ENCODE measurements at places on chromosomes 1 and 21.
A peak's percentile ranks its signal among the peaks of the same experiment; 100 is the strongest.

DNA sequence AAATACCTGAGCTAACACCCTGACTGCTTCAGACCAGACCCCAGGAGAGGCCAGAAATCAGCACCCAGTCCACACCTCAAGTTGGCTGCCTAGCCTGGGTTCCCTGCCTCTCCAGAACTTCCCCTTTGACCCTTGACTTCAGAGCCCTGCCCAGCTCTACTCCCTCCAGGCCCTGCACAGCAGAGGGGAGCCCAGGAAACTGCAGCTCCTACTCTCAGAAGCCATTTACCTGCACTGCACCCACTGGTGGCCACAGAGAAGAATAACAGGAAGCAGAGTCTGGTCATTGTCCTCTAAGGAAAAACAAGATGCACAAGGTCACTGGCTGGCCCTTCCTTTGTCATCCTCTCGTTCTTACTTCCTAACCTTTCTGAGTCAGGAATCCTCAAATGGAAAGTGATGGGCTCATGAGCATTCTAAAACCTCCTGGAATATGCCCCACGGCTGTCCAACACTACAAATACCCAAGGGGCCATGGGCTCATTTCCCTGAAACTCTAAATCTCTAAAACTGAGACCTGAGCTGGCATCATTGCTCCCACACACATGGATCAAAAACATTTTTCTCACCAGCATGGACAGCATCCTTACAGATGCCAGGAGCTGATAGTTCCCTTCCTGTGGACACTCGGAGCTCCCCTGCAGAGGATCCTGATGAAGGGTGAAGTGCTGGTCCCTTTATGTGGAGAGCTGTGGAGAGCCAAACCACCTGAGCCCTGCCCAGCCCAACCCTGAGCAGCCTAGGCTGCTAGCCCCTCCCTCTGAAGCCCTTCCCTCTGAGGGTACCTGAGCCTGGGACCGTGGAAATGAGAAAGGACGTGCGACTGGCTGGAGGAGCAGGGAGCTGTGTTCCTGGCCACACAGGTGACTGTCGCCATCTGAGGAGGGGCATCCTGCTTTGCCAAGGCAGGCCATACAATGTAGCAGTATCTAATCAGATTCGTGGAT lies at the start of gene ITLN2:
ITLN2 (minus strand) TSS at position 652 of the 947 bp plus-strand sequence; CDS start at position 584, 68 bp downstream.
- DNase-seq = peak; percentile 61

- no peak for DNase-seq
Observed at GRCh38 chr21:21028275-21028820, 30.1 kb downstream of the NCAM2 start.

GRCh38 chr1:8970870-8971337 lies 25.2 kb downstream of the CA6 start:
- peak; percentile 67 for DNase-seq

DNA sequence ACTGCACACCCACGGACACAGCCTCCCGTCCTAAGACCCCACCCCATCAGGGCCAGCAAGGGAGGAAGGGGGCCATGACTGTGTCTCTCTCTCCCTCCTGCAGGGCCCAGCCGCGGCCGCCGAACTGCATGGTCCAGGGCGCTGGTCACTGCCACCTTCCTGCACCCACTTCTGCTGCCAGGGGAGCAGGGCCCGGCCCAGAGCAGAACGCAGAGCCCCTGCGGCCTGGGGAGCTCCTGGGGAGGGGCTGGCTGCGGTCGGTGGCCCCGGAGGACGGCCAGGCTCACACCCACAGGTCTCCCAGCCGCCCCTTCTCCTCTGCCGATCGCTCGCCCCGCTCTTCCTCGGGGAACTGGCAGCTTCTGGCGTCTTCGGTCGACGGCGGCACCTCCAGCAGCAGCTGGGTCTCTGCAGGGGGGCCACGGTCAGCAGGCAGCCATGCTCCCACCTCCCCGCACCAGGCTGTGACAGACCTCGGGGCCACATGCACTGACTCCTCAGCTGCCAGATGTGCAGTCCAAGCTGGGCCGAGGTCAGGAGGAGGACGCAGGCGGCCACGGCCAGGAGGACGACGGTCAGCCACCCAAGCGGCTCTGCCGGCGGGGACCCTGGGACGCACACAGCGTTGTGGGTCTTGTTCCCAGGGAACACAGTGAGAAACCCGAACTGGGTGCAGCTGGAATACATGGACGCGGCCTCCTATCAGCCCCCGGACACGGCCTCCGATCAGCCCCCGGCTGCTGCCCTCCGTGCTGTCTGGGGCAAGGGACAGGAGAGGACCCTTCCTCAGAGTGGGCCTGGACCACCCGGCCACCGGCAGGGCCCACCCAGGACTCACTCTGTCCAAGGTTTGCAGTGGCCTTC lies 2.6 kb downstream of the TNFRSF18 start:
- no peak for DNase-seq

DNA sequence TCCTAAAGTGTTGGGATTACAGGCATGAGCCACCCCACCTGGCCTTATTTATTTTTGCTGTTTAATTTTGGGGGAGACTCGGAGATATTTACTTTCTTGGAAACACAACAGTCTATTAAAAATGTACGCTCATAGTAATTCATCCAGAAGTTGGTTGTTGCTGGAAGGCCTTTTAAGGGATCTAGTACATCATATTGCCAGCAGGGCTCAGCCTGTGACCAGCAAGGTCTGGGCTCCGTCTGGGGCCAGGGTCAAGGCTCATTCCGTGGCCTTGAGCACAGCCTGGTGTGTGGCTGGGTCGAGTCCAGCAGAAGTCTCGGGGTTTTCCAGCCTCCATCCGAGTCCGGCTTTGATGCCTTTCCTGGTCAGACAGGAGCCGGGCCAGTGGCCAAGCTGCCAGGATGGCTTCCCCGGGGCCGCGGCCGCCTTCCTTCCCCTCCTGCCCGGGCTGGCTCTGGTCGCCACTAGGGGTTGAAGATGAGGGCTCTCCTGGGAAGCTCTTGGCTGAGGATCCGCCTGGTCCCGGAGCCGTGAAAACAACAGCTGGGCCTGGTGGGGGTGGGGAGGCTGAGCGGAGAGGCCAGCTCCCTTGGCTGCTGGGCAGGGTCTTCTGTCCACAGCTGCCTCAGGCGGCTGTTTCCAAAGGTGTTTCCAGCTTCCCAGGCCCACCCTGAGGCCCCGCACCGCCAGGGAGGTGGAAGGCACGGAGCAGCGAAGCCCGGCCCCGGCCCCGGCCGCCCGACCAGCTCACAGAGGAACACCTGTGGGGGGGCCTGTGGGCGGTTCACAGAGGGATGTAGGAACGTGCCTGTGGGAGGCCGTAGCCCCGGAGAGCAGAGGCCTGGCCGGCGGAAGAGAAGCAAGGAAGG lies 5.1 kb upstream of the VWA1 start:
- DNase-seq = no peak

GRCh38 chr1:35931446-35932157 lies 697 bp downstream of the AGO3 start:
- no peak for DNase-seq

DNA sequence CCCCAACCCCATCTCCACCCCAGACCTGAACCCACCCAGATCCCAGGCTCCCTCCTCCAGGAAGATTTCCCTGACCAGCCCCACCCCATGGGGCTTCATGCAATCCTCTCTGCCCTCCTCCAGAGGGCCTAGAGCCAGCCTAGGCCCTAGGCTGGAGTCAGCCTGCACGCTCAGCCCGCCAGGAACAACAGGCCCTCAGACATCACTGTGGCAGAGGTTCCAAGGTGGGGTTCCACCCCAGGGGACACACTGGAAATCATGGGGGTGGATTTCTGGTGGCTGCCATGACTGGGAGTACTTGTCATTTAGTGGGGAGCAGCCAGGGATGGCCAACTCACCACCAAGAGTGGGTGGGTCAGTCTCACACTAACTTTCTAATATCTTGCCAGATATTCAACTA lies 122.0 kb downstream of the GLIS1 start:
- no peak for DNase-seq

GRCh38 chr21:35982717-35983116 lies 77.6 kb downstream of the SETD4 start:
- DNase-seq = no peak

- DNase-seq = no peak
Observed at GRCh38 chr1:154155251-154155650, 378 bp upstream of the NUP210L start.

DNA sequence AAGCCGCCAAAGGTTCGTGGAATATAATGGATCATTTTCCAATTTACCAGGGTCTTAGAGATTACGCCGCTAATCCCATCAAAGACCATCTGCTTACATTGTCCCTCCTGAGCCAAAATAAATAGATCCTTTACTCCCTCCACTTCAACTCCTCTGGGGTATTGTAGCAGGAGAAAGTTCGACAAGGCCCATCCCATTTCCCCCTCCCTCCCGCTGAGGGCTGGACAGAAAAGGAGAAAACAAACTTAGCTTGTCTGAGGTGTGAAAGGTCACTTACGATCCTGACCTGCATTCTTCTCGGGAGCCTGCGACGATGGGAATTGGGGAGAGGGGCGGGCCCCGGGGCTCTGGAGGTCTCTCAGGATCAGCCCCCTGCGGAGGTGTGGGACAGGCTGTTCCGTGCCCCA lies 60.8 kb downstream of the MEF2D start:
- DNase-seq = no peak

DNA sequence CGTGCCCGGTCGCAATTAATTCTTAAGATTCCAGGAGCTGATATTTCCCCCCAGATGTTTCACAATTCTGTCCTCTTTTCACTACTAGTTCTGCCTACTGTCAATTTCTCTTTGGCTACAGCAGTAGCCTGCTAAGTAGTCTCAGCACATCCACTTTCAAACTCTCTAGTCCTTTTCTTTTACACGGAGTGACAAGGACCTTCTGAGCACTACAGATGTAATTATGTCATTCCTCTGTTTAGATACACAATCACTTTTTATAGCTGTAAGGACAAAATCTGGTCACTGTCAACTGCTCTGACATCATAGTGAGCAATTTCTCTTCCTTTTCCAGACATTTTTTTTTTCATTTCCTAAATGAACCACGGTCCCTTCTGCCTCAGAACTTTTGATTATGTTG lies 421.7 kb upstream of the CHRM3 start:
- DNase-seq = no peak

- DNase-seq = no peak
Observed at GRCh38 chr1:187840557-187840956, 1011.8 kb downstream of the PLA2G4A start.

- no peak for DNase-seq
Observed at GRCh38 chr1:14987829-14988603, 165.5 kb upstream of the TMEM51 start.

DNA sequence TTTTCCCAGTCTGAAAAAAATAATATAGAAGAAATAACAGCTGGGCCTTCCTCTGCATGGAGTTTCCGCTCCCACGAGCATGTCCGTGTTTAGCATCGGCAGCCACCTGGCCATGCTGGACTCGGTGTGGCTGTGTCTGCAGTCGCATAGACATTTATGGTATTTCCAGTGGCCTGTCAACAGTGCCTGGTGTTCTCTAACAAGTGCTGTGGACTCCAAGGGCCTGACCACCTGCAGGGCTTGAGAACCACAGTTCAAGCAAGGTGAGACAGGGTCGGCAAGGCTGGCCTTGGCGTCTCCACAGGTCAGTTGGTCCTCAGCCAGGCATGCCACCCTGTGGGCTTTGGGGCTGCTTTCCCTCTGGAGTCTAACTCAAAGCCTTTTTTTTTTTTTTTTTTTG lies 124.8 kb downstream of the PGBD5 start:
- DNase-seq = no peak

DNA sequence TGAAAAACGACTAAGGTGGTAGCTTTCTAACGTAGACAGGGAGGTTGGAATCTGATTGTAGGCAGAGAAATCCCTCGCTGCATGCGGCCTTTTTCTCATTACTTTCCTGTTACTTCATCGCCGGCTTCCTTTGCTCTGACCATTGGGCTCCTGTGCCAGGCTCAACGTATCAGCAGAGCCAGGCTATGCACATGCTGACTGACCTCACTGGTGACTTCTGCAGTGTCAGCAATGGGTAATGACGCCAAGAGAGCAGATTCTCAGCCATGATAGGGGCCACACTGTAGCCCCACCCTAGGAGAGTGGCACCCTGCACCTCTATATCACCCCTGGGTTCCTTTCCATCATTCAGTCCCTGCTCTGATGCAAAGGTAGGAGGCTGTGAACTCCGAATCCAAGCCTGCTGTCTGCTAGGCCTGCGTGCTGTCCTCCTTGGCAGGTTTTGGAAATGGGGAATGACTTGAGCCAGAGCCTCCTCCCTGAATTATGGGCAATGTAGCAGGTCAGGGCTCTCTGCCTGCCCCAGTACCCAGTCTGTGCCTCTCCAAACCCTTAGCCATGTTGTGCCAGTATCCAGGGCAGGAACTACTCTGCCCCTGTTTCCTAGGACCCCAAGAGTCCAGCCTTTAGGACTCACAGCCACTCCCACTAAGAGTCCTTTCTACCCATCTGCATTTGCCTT lies 11.4 kb downstream of the PPFIA4 start:
- no peak for DNase-seq

DNA sequence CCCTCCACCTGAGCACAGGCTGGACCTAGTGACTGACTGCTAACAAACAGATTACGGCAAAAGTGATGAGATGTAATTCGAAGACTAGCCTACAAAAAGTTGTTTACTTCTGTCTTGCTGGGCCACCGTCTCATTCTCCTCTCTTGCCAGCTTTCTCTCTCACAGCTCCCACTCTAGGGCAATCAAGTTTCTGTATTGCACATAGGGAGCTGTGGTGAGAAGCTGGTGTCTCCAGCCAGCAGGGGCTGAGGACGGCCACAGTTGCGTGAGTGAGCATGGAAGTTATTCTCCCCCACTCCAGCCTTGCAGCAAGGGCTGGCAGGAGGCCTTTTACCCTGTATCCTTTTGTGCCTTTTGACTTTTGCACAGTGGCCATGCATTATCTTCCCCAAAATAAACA lies 8.6 kb upstream of the COL6A2 start:
- DNase-seq = no peak

GRCh38 chr1:209428241-209428921 lies 155.1 kb upstream of the CAMK1G start:
- DNase-seq = no peak

DNA sequence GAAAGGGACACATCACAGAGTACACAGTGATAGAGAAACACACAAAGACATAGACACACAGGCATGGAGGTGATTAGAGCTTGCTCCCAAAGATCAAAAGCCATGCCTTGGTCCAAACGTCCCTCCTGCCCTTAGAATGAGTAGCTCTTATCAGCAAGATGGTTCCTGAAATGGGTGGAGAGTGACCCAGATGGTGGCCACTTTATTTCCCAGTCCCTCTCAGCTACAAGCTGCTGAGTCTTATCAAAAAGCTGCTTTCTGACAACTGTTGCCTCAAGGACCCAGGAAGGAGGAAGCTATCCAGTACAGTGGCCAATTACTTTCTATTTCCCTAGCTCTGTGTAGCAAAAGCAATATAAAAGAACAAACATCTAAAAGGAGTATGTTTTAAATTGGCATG lies 7.7 kb upstream of the CLCA1 start:
- no peak for DNase-seq

DNA sequence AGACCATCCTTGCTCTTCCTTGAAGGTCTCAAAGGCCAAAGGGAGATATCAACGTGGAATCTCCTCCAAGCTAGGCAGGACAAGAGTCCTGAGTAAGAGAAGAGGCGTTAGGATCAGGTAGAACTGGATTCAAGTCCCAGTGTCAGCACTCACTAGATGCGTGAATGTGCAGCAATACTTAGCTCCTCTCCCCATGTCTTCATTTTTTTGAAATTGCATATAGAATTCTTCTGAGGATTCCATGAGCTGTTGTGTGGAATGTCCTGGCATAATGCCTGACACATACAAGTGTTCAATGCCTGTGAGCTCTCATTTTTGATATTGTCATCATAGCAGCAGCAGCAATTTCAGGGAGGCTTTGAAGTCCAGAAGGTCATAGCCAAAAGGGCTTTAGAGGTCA lies 333.2 kb downstream of the KCNH1 start:
- DNase-seq = no peak
